ENCODE measurements at places on chromosomes 12 and 14.
A peak's percentile ranks its signal among the peaks of the same experiment; 100 is the strongest.

GRCh38 chr12:113039911-113040445 is 16.6 kb upstream of the DTX1 start:
- no peak for DNase-seq

GRCh38 chr14:56952766-56953473 is 142.6 kb upstream of the OTX2 start:
- no peak for DNase-seq

- no peak for DNase-seq
Observed at GRCh38 chr14:81452341-81453133, 52.4 kb upstream of the STON2 start.

DNA sequence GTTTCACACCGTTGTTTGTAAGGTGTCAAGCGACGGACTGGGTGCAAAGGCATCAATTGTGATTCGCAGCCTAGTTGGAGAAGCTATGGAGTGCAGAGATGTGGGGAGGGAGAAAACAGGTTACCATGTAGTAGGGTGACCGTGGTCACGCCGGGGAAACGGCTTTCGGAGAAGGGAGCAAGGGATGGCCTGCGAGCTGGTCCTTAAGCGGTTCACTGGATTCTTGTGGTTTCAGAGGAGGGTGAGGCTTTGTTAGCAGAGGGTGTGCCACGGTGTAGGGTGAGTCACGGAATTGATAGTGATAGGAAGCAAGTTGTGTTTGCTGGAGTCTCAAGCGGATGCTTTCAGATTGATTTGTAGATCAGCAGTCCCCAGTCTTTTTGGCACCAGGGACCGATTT is 2.3 kb downstream of the PIWIL1 start:
- no peak for DNase-seq

GRCh38 chr12:27616356-27617142 is 79.7 kb upstream of the REP15 start:
- DNase-seq = no peak

- peak; percentile 91 for DNase-seq
Observed at GRCh38 chr14:89618811-89619551, 201.9 kb upstream of the FOXN3 start.

- no peak for DNase-seq
Observed at GRCh38 chr12:94379479-94380113, 80.1 kb downstream of the CEP83 start.

GRCh38 chr14:36293824-36294223 is 26.6 kb downstream of the MBIP start:
- no peak for DNase-seq

DNA sequence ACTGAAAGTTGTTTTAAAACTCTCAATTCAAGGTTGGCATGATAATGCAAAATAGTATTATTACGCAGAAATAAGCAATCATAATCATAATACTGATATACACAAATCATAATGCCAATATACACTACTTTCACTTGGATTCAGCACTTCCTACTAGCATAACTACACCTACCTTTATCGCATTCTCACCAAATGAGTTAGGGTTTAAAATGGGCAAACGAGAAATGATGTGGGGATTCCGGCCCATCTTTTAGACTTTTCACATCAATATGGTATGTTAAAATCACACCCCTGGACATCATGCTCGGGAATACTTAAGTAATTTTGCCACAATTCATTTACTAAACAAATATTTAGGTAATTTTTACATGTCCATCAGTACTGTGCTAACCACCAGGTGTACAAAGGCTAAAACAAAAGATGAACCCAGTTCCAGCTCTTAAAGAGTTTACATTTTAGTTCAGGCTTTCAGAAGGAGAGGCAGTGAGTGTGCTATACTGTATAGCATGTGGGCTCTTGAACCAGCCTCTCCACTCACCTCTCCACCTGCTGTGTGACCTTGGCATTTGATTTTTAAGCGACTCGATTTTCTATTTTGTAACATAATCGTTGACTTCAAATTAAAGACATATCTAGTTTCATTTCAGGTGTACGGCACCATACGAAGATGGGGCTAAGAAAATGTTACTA is 1.1 kb upstream of the USP15 start:
- DNase-seq = no peak

DNA sequence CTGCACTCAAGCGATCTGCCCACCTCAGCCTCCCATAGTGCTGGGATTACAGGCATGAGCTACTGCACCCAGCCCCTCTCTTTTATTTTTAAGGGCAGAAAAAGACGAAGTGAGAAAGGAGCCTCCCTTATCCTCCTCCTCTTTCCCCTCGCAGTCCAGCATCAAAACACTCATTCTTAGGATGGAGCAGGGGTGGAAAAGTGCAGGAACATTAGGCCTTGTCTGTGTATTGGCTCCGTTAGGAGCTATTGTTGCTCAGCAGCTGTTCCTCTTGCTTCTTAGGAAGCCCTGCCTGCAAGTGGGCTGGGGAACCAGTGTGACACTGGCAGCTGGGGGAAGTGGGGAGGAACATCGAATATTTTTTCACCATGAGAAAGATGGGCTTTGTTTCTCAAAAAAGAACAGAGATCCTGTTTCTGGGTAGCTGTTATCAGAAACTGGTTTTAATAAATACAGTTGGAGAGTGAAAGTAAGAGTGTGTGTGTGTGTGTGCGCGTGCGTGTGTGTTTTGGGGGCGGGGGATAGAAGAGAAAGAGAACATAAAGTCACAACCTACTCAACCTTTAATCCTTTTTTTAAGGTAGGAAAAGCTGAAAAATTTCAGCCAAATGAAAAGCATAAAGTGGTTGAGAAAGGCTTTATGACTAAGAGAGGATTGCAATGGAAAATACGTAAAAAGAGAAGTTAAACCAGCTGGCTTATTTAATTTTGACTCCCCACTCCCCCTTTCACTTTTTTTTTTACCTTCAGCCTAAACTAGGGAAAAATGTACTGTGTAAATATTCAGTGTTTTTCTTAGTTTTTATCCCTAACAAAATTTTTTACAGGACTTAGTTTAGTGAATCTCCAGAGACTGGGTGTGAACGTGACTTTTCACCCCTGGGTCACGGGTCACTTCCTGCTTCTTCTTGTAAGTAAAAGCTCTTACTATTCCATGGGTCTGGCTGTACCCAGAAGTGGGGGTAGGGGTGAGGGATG is 197.2 kb upstream of the PLEKHG7 start:
- DNase-seq = peak; percentile 72

DNA sequence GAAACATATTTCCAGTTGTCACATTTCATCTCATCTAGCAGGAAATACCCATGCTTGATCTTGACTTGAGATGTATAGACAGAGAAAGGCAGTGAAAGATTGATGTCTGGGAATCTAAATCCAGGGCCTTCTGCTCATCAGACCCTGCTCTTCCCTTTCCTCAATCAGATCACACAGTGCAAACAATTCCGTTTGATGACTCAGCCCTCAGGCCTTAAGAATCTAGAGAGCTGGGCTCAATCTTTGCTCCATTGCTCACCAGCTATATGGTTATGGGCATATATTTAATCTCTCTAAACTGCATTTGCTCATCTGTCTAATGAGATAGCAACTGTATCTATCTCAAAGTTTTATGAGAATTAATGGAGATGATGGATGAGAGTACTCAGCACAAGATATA is 201.8 kb upstream of the CCDC196 start:
- no peak for DNase-seq

- DNase-seq = peak; percentile 15
Observed at GRCh38 chr12:55717011-55718007, 1.5 kb downstream of the BLOC1S1 start.

GRCh38 chr12:39587225-39587624 is 32.4 kb downstream of the ABCD2 start:
- no peak for DNase-seq

DNA sequence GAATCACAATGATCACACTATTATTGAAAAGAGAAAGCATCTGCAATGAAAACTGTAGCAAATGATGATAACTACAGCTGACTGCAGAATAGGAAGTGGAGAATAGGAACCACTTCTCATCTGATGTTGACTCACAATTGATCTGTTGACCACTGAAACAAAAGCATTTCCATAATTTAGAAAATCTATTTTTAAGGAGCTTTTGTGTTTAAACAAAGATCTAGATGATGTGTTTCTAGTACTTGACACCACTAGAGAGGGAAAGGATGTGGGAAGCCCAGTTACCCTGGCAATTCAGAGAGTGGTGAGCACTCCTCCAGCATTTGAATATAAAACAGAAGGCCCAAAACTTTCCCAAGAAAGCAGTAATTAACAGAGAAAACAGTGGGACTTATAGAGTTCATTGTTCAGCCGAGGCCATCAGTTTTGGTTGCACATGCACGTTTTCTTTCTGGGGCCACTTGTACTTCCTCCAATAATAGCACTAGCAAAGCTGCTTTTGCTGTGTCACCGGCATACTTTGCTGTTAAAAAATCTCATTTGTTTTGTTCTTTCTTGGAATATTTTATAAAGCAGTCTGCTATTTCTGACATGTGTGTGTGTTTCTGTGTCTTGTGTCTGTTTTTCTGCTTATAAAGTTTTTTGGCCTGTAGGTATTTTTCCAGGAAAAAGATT is 76.1 kb upstream of the HECTD1 start:
- DNase-seq = no peak

- DNase-seq = no peak
Observed at GRCh38 chr12:15037091-15037687, 64.3 kb downstream of the PDE6H start.

DNA sequence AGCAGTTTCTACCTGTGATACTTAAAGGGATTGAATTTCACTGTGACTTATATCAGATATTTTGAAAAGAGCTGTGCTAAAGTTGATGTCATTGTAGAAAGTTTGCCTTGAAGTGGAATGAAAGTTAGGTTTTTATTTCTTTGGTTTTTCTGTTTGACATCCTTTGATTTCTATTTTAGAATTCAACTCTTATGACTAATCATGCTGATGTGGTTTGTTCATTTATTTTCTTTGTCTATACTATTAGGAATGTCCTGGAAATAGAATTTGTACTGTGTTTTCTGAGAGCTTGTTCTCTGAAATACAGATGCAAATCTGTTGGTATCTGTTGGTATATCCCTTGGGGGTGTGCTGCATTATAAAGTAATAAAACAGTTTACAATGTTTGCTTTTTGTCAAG is 3.3 kb downstream of the CNOT2 start:
- DNase-seq = no peak

GRCh38 chr14:80946187-80946586 is 4.6 kb upstream of the CEP128 start:
- no peak for DNase-seq

DNA sequence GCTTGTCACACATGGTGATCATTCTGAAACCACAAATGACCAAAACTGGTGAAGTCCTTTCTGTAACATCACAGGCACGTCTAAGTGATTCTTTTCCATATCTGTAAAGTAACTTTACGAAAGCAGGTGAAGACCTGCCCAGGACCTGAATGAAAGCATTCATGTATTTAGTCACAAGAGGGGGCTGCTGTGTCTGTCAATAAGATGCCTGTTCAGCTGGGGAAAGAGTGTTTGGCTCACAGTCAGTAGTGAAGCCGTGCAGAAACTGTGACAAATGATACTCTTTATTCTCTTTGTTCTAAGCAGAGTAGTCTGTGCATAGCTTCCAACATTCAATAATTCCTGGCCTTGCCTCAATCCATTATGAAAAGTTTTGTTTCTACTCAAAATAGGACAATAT is 373.5 kb upstream of the OR4E1 start:
- no peak for DNase-seq

- DNase-seq = no peak
Observed at GRCh38 chr12:95237315-95237714, 19.7 kb downstream of the VEZT start.

GRCh38 chr14:65228436-65228835 is 126.1 kb upstream of the MAX start:
- no peak for DNase-seq

- peak; percentile 83 for DNase-seq
Observed at GRCh38 chr14:91418387-91419043, 895 bp upstream of the CCDC88C start.

DNA sequence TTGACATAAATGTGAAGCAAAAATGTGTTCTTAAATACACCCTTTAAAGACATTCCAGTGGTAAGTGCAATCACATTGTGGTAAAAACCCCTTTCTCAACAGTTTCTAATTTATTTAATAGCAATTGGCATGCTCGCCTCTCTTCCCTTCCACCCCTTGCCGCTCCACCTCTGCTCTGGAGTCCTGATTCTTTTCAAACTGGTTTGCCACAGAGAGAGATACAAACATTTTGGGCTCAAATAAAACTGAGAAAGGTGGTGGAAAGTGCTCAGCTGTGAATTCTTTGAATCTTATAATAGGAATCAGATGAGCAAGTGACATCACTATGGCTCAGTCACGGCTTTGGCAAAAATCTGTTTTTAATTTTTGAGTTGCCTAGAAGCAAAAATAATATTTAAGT is 993.9 kb downstream of the GALC start:
- no peak for DNase-seq

- no peak for DNase-seq
Observed at GRCh38 chr14:93263416-93263815, 56.4 kb downstream of the UBR7 start.

- no peak for DNase-seq
Observed at GRCh38 chr14:99101855-99102461, 170.0 kb downstream of the BCL11B start.

DNA sequence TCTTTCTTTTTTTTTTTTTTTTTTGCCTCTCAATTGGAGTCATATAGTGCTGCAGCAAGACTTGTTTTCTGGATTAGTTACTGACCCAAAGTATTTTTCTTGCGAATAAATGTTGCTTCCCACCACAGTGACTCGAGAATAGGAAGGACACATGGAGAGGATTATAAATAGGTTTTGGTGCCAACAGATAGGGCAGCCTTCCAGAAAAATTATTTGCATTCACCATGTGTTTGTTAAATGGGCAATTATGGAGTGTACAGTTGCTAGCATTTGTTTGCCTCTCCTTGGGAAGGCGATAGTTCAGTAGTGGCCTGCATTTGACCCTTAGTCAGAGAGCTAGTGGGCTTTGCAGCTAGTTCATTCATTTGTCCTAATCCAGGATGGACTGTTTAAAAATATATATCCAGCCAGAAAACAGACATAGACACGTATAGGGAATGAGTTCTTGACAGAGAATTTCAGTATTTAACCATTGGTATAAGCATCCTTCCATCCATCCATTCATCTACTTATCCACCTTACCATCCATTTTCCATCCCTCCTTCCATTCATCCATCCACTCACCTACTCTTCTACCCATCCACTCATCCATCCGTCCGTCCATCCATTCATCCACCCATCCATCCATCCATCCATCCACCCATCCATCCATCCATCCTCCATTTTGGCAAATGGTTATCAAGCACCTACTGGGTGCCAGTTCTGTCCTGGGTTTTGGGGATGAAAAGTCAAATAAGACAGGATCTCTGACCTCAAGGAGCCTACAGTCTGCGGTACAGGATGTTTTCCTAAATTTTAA is 67.5 kb downstream of the CHST11 start:
- DNase-seq = no peak

- no peak for DNase-seq
Observed at GRCh38 chr14:74347795-74348100, 523 bp upstream of the VRTN start.

Data from right kidney (tissue), 9 donors.